ENCODE measurements at places on chromosomes 13 and 19. TPM values are rescaled to one million over a fixed set of nuclear protein-coding genes. Genes with fewer than 3 reads are reported as not detected.

GRCh38 chr13:100195568-100195967 is 106.7 kb downstream of the PCCA start:
- DNase-seq, result no peak
- H3K4me1 ChIP-seq, result no peaks in the 10 kb centered on the region
- H3K27me3 ChIP-seq, result no peaks in the 10 kb centered on the region
- no peak overlapping the region for H3K27ac ChIP-seq

- no peaks in the 10 kb centered on the region for H3K27me3 ChIP-seq
- H3K36me3 ChIP-seq, result no peaks in the 10 kb centered on the region
- H3K4me1 ChIP-seq, result no peaks in the 10 kb centered on the region
- H3K27ac ChIP-seq, result no peak overlapping the region
- H3K4me3 ChIP-seq, result no peak overlapping the region
- no peak for DNase-seq
These were observed 460.3 kb upstream of the KLHL1 start for GRCh38 chr13:70568571-70568970.

DNA sequence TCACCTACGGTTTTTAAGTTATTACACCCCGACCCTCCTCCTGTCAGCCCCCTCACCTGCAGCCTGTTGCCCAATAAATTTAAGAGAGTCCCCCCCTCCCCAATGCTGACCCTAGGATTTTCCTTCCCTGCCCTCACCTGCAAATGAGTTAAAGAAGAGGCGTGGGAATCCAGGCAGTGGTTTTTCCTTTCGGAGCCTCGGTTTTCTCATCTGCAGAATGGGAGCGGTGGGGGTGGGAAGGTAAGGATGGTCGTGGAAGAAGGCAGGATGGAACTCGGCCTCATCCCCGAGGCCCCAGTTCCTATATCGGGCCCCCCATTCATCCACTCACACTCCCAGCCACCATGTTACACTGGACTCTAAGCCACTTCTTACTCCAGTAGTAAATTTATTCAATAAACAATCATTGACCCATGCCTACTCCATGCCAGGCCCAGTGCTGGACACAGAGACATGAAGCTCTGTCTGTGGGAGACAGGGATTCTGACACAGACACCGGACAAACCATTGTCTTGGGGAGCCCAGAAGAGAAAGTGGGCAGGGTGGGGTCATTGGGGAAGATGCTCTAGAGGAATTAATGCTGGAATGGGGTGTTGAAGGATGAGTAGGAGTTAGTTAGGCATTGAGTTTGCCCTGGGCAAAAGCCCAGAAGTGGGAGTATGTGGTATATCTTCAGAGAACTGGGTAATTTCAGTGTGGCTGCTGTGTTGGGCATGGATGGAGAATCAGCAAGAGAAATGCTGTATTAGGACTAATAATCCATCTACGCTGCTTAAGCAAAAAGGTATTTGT is 19.2 kb downstream of the CKM start:
- DNase-seq, result no peak
- no peaks in the 10 kb centered on the region for H3K4me1 ChIP-seq
- peaks cover 31% of the 10 kb centered on the region for H3K36me3 ChIP-seq
- H3K27me3 ChIP-seq, result peaks cover 12% of the 10 kb centered on the region

GRCh38 chr19:43439032-43439708 is 24.5 kb downstream of the TEX101 start:
- no peaks in the 10 kb centered on the region for H3K4me1 ChIP-seq
- H3K36me3 ChIP-seq, result no peaks in the 10 kb centered on the region
- H3K4me3 ChIP-seq, result no peak overlapping the region
- no peak for DNase-seq
- no peak overlapping the region for H3K27ac ChIP-seq

GRCh38 chr13:41720839-41721561 is 239.9 kb downstream of the VWA8 start:
- no peak overlapping the region for H3K4me3 ChIP-seq
- H3K36me3 ChIP-seq, result peaks cover 46% of the 10 kb centered on the region
- no peak overlapping the region for H3K27ac ChIP-seq

- no peak overlapping the region for H3K4me3 ChIP-seq
- DNase-seq, result no peak
- no peak overlapping the region for H3K27ac ChIP-seq
- H3K36me3 ChIP-seq, result no peaks in the 10 kb centered on the region
- peaks cover 7% of the 10 kb centered on the region for H3K4me1 ChIP-seq
- no peaks in the 10 kb centered on the region for H3K27me3 ChIP-seq
These were observed 86.4 kb downstream of the TSC22D1 start for GRCh38 chr13:44489751-44490150.

GRCh38 chr19:50002386-50002960 is 22.7 kb downstream of the VRK3 start:
- peaks cover 43% of the 10 kb centered on the region for H3K36me3 ChIP-seq
- no peak overlapping the region for H3K4me3 ChIP-seq
- no peak overlapping the region for H3K27ac ChIP-seq
- no peaks in the 10 kb centered on the region for H3K27me3 ChIP-seq

GRCh38 chr19:34494601-34495000 is 13.0 kb downstream of the WTIP start:
- DNase-seq, result no peak
- no peaks in the 10 kb centered on the region for H3K4me1 ChIP-seq
- no peak overlapping the region for H3K27ac ChIP-seq
- peaks cover 92% of the 10 kb centered on the region for H3K36me3 ChIP-seq
- no peak overlapping the region for H3K4me3 ChIP-seq
- H3K27me3 ChIP-seq, result no peaks in the 10 kb centered on the region

PCSK4 gene
- 2.8 TPM for total RNA-seq

IZUMO2 gene
- not detected for total RNA-seq

ZNF235 gene
- 4.9 TPM for total RNA-seq

EMP3 gene
- 115 TPM for total RNA-seq
